Upper lobe of left lung (tissue), 6 donors: ENCODE measurements at places on chromosomes 11 and 22.
A peak's percentile ranks its signal among the peaks of the same experiment; 100 is the strongest.

DNA sequence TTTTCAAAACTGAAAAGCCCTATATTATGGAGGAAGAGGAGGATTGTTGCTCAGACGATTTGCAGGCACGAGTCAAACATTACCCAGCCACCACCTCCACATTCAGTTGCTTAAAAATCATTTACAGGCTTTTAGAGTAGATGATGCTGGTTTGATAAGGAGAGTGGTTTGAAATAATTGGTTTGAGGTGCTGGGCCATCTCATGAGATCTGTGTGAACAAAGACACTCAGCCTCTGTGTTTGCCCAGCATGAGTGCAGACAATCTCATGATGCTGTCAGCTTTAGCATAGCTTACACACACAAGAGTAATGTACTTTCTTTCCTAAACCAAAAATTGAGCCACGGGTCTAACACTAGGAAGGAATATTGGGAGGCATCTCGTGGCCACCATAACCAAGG, 4.3 kb downstream of the SLC43A3 start:
- H3K27me3 ChIP-seq = no peaks in the 10 kb centered on the region
- DNase-seq = no peak
- no peak overlapping the region for H3K27ac ChIP-seq
- peaks cover 56% of the 10 kb centered on the region for H3K36me3 ChIP-seq

- no peaks in the 10 kb centered on the region for H3K27me3 ChIP-seq
- H3K27ac ChIP-seq = no peak within 1 kb of the TSS
- no peaks in the 10 kb centered on the region for H3K4me1 ChIP-seq
- H3K36me3 ChIP-seq = no peaks in the 10 kb centered on the region
- DNase-seq = no peak
- H3K4me3 ChIP-seq = no peak within 1 kb of the TSS
Observed at GRCh38 chr11:5449023-5449422, at the start of gene OR51I2. OR51I2 (plus strand) TSS chr11:5449323; CDS start chr11:5453489, 4,166 bp downstream.

DNA sequence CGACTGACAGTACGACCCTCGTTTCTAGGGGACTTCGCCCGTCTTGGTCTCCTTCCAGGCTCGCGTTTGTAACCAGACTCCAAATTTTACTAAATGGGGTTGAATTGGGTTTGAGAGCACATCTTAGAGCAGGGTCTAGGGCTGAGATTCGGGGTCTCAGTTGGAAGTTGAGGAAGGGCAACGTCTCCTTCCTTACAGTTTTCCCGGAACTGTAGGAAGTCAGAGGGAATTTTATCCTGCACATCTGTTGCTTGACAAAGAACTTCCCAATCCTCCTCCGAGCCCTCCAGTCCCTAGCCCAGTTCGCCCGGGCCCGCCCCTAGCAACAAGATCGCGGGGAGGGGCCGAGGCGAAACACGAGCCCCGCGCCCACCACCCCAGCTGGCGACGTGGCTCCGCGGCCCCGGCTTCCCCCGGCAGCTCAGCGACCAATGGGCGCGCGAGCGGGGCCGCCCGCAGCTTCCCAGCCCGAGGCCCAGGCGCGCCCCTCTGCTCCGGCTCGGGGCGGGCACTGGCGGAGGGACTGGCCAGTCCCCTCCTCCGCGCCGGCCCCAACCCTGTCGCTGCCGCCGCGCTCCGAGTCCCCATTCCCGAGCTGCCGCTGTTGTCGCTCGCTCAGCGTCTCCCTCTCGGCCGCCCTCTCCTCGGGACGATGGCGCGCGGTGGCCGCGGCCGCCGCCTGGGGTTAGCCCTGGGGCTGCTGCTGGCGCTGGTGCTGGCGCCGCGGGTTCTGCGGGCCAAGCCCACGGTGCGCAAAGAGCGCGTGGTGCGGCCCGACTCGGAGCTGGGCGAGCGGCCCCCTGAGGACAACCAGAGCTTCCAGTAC, at the start of gene RCN1:
Gene RCN1 (plus strand): TSS at position 530 of the 826 bp plus-strand sequence. CDS start 123 bp downstream, at position 653.
- H3K4me3 ChIP-seq = peak within 1 kb of the TSS; percentile 88
- H3K4me1 ChIP-seq = peaks cover 21% of the 10 kb centered on the region
- peak; percentile 93 for DNase-seq
- no peaks in the 10 kb centered on the region for H3K27me3 ChIP-seq
- peak within 1 kb of the TSS; percentile 94 for H3K27ac ChIP-seq

- H3K27ac ChIP-seq = no peak overlapping the region
- H3K36me3 ChIP-seq = no peaks in the 10 kb centered on the region
- H3K27me3 ChIP-seq = no peaks in the 10 kb centered on the region
- no peaks in the 10 kb centered on the region for H3K4me1 ChIP-seq
- no peak overlapping the region for H3K4me3 ChIP-seq
- no peak for DNase-seq
Observed at GRCh38 chr11:111772535-111772934, 6.3 kb upstream of the PPP2R1B start.

DNA sequence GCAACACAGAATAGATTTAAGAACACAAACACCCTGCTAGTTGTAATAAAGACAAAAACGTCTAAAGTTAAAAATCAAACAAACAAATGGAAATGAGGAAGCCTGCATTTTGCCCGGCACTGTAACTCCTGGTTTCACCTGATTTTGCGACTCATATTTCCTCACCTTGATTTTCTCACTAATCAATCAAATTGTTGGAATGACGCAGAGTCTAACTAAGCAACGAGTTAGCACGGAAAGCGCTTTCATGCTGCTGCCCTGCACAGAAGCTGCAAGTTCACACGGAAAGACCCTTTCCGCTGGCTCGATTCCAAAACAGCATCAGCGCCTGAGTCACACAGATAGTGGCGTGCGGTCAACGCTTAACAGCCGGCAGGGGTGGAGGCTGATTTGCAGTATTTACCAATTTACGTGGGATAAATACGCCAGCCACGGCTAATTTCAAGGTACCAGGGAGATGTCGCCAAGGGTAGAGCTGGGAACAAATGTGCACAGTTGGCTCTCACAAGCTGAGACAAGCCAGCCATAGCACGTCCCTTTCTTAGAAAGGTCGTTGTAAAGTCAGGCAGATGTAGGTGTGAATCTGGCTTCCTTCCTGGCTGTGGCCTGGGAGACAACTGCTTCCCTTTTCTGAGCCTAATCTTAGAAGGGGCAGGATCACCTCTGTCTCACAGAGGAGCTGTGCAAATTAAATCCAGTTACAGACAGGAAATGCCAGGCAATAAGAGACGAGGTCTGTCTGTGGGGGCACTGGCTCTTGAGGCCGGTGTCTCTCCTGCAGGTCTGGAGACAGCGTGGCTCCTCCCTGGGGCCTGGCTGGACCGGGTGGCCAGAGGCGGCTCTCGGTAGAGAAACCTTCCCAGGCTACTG, 76.9 kb upstream of the TTLL12 start:
- H3K27me3 ChIP-seq = no peaks in the 10 kb centered on the region
- no peak for DNase-seq
- no peaks in the 10 kb centered on the region for H3K36me3 ChIP-seq
- peaks cover 22% of the 10 kb centered on the region for H3K4me1 ChIP-seq

DNA sequence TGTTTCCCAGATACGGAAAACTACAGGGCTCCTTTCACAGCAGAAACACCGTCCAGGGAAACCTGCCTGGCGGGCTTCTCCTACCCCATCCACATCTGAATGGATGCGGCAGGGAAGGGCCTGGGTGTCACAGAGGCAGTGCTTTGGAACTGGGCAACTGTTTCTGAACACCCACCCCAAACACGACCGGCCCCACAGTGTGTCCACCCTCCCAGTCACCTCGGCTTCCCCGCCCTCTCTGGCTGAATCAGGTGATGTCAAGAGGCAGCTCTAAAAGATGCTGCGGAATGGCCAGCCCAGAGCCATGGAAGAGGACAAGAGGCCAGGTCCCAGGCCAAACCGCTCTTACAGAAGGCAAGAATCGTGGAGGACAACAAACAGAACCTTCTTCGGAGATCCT, 22.0 kb downstream of the IFT27 start:
- H3K4me3 ChIP-seq = no peak overlapping the region
- peak; percentile 5 for DNase-seq
- H3K27ac ChIP-seq = no peak overlapping the region
- no peaks in the 10 kb centered on the region for H3K27me3 ChIP-seq
- H3K36me3 ChIP-seq = no peaks in the 10 kb centered on the region
- H3K4me1 ChIP-seq = no peaks in the 10 kb centered on the region

GRCh38 chr11:56705784-56706396, 7.0 kb downstream of the OR9G1 start:
- H3K4me1 ChIP-seq = no peaks in the 10 kb centered on the region
- H3K27ac ChIP-seq = no peak overlapping the region
- DNase-seq = no peak
- no peaks in the 10 kb centered on the region for H3K36me3 ChIP-seq
- H3K27me3 ChIP-seq = no peaks in the 10 kb centered on the region
- no peak overlapping the region for H3K4me3 ChIP-seq

DNA sequence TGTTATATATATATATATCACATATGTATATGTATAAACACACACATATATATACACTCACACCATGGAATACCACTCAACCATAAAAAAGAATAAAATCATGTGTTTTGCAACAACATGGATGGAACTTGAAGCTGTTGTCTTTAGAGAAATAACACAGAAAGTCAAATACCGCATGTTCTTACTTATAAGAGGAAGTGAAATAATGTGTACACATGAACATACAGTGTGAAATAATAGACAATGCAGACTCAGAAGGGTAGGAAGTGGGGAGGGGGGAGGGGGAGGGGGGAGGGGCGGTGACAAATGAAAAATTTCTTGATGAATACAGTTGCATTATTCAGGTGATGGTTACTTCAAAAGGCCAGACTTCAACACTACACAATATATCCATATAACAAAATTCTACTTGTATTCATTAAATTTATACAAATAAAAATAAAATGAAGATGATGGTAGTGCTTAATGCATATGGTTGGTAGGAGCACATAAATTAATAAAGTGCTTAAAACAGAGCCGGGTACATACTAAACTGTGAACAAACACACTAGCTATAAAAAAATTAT, 5.8 kb upstream of the OR5B2 start:
- no peak overlapping the region for H3K4me3 ChIP-seq
- H3K27ac ChIP-seq = no peak overlapping the region
- DNase-seq = no peak
- H3K36me3 ChIP-seq = no peaks in the 10 kb centered on the region

DNA sequence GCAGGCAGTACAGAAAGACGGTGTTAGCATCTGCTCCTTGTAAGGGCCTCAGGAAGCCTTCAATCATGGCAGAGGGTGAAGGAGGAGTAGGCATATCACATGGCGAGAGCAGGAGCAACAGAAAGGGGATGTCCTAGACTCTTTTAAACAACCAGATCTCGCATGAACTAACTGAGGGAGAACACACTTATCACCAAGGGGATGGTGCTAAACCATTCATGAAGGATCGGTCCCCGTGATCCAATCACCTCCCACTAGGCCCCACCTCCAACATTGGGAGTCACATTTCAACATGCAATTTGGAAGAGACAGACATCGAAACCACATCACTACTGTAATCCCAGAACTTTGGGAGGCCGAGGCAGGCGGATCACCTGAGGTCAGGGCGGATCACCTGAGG, 39.9 kb upstream of the LIPT2 start:
- H3K27me3 ChIP-seq = no peaks in the 10 kb centered on the region
- no peaks in the 10 kb centered on the region for H3K36me3 ChIP-seq
- no peak overlapping the region for H3K4me3 ChIP-seq
- H3K4me1 ChIP-seq = no peaks in the 10 kb centered on the region

DNA sequence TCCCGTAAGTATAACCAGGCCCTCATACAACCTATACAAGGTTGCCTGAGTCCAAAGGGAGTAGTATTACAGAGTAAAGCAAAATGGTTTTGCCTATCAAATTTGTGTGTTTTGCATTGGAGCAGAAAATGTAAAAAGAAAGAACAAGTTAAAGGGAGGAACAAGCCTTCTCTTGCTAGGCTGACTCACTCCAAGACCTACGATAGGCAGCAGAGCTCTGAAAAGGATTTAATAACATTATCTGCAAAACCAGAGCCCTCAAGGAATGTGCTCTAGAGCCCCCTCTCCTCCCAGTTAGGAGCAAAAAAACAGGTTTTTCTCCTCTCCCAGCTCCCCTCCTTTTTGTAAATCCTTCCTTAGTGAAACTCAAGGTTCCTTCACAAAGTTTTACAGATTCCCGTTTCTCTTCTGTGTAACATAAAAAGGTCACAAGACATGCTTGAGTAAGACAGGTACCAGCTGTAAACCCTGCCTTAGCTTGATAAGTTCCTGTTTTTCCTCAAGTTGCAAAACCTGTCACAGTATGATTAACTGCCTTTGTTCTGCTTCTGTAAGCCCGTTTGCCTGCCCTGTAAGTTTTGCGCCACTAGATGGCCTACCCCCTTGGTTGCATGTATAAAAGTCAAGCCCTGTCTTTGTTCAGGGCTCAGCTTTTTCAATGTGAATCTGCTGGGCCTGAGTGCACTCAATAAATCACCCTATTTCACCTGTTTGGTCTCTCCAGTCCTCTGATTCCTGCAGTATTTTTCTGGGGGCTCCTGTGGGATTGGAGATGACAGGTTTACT, 498.2 kb downstream of the KCNA4 start:
- no peaks in the 10 kb centered on the region for H3K27me3 ChIP-seq
- no peak overlapping the region for H3K27ac ChIP-seq
- no peak overlapping the region for H3K4me3 ChIP-seq
- DNase-seq = no peak
- H3K4me1 ChIP-seq = no peaks in the 10 kb centered on the region
- no peaks in the 10 kb centered on the region for H3K36me3 ChIP-seq

GRCh38 chr11:428295-428694, 13.5 kb upstream of the SIGIRR start:
- no peak overlapping the region for H3K27ac ChIP-seq
- no peaks in the 10 kb centered on the region for H3K27me3 ChIP-seq
- no peaks in the 10 kb centered on the region for H3K36me3 ChIP-seq
- no peaks in the 10 kb centered on the region for H3K4me1 ChIP-seq
- no peak overlapping the region for H3K4me3 ChIP-seq
- DNase-seq = peak; percentile 77

DNA sequence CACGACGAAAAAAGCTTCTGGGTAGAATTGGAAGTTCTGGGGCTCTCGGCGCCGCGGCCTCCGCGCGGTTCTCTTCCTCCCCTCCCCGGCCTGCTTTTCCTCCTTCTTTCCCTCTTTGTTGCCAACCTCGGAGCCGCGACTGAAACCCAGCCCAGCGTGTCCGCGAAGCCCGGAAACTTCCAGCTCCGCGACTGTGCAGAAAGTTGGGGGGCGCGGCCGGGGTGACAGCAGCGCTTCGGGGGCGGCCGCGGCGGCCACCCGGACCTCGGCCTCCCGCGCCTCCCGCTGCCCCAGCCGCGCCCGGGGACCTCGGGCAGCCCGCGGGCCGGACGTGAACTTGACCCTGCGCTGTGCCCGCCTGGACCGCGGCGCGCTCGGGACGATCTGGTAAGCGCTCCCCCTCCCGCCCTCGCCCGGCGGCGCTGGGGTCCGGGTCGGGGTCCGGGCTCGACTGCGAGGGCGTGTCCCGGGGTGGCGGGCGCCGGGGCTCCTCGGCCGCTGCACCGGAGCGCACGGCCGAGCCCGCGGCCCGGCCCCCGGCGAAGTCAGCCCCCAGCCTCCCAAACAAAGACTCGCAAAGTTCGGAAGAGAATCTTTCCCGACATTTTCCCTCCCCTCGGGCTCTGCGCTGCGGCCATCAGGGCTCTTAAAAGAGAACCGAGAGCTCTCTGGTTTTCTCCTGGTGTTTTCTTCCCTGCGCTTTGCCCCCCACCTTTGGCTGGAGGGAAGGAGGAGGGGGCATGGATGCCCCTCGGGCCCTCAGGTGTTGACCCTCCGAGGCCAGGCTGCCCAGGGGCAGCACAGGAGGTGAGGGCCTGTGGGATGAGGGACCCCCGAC, 67.9 kb upstream of the WNT7B start:
- peak; percentile 45 for DNase-seq
- H3K4me1 ChIP-seq = peaks cover 56% of the 10 kb centered on the region
- H3K27ac ChIP-seq = peak overlapping the region; percentile 95
- H3K36me3 ChIP-seq = no peaks in the 10 kb centered on the region
- peak overlapping the region; percentile 31 for H3K4me3 ChIP-seq
